ENCODE measurements at places on chromosomes 3 and 15. TPM values are rescaled to one million over a fixed set of nuclear protein-coding genes. Genes with fewer than 3 reads are reported as not detected.

GRCh38 chr3:23762759-23763477, 42.8 kb upstream of the UBE2E1 start:
- DNase-seq: no peak

GRCh38 chr3:131503320-131503635, 507 bp upstream of the MRPL3 start:
- DNase-seq: no peak

GRCh38 chr3:112351823-112352222, 18.9 kb downstream of the CD200 start:
- no peak for DNase-seq

DNA sequence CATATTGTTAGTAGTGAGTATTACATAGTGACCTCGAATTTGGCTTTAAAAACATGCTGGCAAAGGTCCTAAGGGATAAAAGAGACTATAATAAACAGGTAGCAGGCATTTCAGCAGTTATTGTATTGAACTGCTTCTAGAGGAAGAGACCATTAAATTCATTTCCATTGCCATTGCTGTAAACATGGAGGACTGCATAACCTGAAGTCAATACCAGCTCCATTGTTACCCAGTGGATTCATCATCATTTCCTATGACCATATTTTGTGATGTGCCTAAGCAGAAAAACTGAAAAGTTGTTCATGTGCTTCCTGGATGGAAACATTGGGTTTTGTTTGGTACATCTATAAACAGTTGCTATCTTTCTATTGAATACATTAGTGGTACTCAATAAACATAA, 482.5 kb upstream of the UBE2E2 start:
- DNase-seq: no peak

GRCh38 chr3:160980740-160981139, 124.4 kb downstream of the B3GALNT1 start:
- DNase-seq: no peak

DNA sequence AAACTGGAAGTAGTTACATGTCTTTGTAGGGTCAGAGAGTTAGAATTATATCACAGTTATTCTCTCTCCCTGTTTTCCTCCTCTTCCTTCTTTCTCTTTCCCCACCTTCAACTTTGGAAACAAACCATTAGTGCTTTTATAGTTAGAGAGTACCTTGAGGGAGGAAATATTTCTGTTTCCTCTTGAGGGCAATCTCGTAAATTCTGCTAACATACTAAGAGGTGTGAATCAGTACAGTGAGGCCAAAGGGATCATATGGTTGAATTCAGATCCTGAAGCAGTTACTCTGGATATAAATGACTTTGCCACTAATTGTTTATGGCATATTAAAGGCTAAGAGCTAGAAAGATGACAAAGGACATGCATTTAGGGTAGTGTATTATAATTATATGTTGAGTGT, 60.3 kb upstream of the CCNL1 start:
- DNase-seq: no peak

DNA sequence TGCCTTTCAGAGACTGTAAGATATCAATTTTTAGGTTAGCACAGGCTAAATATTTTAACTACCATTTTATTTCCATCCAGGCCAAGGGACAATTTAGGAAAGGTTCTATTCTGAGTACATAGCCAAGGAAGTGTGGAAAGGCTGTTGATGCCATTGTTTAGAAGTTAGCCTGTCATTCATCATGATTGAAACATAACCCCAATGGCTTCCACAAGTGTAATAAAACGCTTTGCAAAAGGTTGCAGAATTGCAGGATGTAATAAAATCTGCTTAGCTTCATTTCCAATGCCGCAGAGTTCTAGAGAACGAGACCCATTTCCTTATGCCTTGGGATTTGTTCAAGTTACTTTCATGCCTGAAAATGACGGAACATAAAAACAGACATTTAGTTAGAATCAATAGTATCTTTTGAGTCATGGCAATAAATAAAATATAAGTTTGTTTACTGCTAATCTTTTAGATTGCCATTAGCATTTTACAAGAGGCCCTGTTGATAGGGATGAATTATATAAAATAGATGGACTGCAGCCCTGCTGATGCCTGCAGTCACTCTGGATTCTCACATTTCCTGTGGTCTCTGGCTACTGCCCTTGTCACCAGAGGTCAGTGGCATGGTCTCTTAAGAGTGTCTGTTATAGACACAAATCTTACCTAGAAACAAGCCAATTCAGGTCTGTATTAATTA, 678.2 kb upstream of the CFAP20DC start:
- no peak for DNase-seq

DNA sequence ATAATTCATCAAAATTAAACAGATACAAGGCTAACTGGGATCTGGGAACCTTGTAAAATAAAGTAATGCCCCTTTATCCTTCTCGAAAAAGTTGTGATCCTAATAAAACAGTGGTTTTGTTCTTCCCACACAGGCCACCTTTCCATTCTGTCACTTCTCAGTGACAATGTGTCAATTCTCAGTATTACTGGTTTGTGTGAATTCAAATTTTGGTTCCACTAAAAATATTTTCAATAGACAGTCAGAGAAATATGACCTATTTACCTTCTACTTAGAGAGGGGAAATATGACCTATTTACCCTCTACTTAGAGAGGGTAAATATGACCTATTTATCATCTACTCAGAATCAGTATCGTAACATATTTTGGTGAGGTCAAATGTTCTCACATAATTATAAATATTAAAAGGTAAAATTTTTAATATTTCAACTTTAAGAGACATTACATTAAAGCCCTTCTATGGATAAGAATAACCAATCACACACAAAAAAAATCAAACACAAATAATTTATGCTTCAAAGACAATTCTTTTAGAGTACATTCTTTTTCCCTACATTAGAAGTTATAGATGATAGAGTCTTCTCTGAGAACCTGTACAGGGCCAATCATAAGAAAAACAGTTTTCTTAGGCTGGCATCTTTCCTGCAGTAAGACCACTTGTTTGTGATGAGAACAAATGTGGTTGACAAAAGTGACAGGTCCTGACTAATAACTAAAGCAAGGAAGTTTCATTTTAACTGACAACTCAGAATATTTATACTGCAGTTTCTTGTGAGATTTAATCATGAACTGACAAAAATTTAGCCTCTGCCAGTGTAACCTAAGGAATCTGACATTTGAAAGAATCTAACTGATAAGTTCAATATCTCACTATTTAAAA, 323.3 kb downstream of the DIPK2A start:
- DNase-seq: peak; percentile 66

DNA sequence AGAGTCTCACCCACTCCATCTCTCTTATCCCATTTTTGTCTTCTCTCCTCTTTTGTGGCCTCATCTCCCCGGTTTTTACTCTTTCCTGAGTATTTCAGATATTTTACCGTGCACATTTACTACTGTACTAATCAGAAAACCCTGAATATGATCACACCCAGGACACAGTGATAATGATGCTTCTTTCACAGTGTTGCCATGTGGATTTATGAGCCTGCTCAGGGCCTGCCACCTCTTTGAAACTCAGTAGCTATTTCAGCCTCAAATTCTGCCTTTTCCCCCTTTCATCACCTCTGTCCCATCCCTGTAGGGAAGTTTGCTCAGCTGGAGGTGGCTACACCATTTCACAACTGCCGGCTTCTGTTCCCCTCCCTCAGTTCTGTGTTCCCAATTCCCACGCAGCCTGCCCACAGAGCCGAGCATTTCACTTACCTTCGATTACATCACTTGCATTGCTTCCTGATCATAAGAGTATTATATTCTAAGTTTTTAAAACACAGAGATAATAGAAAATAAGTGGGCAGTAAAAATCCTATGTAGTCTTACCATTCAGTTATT, 33.2 kb downstream of the ARNT2 start:
- DNase-seq: no peak

DNA sequence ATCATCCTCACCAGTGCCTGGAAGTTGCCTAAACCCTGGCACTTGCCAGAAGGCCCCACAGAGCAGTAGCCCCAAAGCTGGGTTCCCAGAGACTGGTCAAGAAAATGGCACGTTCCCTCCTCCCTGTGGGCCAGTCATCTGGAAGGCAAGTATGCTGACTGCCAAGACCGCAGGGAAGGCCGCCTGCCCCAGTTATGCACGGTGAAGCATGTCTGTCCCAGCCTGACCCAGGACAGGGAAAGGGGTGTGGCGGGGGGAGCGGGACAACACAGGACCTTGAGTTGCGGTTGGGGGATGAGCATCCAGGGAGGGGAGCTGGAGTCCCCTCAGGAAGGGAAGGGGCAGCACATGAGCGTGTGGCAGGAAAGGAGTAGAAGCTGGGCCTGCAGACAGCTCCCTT, 33.0 kb downstream of the RBPMS2 start:
- no peak for DNase-seq

DNA sequence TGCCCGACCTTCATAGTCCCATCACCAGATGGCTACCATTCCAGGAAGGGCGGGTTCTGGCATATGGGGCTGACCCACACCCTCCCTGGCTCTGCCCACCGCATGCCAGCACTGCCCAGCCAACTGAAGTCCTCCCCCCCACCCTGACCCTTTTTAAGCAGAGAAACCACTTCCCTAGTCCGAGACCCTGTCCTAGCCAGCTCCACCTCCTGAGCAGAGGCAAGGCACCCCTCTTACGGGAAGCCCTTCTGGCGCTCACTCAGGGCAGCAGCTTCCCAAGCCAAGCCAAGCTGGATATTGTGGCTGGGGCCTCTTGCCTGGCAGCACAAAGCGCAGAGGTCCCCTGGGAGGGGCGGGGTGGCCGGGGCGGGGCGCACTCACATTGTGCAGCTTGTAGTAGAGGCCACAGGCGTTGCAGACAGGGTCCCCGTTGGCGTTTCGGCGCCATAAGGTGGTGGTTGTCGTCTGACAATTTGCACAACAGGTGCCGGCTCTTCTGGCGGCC, 11.5 kb downstream of the GATA2 start:
- DNase-seq: no peak

- no peak for DNase-seq
These were observed 258.4 kb downstream of the OPA1 start for GRCh38 chr3:193851428-193851847.

- no peak for DNase-seq
These were observed 27.2 kb downstream of the USP3 start for GRCh38 chr15:63531586-63531985.

DNA sequence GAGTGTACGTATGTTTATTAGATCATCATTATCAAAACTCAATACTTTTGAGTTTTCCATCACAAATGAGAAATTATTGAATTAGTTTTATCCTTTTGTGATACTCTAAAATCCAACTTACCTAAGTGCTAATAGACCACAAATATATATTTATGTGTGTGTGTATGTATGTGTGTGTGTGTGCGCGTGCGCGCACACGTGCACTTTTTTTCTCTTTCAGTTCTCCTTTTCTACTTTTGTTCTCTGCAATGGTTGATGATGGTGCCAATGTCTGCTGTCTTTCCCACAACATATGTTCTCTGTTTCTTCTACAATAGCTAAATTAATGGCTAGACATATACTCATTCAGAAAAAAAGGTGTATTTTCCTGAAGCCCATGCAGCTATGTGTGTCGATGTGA, 571.6 kb upstream of the ARPP21 start:
- no peak for DNase-seq

GRCh38 chr15:101006931-101007691, 88.0 kb downstream of the LRRK1 start:
- DNase-seq: peak; percentile 27

The FETUB gene
- not detected for total RNA-seq

The SAMMSON gene
- total RNA-seq: not detected

The ROBO2 gene
- 1.5 TPM for total RNA-seq

The UPK1B gene
- not detected for total RNA-seq

The IGSF11 gene
- not detected for total RNA-seq

Measured in GM12878 (cell line).